ENCODE measurements at places on chromosomes 6 and 20.
A peak's percentile ranks its signal among the peaks of the same experiment; 100 is the strongest.

DNA sequence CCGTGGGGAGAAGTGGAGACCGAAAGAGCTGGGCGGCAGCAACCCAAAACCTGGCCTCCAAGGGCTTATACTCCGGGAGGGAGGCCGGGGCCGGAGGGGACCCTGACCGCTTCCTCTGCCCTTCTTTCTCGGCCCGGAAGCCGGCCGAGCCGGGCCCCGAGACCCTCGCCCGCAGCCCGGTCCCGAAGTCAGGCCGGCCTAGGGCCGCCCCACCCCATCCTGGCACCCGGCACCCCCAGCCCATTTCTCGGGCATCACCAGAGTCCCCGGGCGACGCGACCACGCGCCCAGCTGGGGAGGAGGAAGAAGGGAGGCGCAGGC, 572 bp upstream of the ZDHHC14 start:
- no peak for DNase-seq

GRCh38 chr6:52693773-52694172, 22.9 kb downstream of the TMEM14A start:
- no peak for DNase-seq

- DNase-seq = no peak
These were observed 14.9 kb downstream of the RCAN2 start for GRCh38 chr6:46476301-46476700.

- DNase-seq = no peak
These were observed 54.0 kb upstream of the FAM184A start for GRCh38 chr6:119132261-119132981.

GRCh38 chr6:71979911-71980310, 93.6 kb downstream of the RIMS1 start:
- peak; percentile 48 for DNase-seq

DNA sequence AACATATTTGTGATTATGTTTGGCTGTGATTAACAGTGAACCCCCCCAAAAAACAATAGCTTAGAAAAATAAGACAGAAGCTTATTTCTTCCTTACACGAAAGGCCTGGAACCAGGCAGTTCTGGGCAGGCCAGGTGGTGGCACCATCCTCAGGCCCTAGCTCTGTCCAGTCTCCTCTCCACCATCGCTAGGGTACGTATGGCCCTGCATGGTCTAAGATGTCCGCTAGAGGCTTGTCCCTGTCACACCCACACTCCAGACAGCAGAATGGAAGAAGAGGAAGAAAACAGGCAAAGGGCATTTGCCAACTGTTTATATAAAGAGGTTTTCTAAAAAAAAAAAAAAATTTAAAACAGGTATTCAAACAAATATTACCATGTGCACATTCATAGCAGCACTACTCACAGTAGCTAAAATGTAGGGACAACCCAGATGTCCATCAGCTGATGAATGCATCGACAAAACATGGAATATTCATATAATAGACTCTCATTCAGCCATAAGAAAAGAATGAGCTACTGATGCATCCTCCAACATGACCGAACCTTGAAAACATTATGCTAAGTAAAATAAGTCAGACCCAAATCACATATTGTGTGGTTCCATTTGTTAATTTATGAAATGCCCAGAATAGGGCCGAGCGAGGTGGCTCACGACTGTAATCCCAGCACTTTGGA, 6.7 kb downstream of the TGM3 start:
- DNase-seq = no peak

- DNase-seq = no peak
These were observed 175.8 kb downstream of the GMPR start for GRCh38 chr6:16414205-16414604.

DNA sequence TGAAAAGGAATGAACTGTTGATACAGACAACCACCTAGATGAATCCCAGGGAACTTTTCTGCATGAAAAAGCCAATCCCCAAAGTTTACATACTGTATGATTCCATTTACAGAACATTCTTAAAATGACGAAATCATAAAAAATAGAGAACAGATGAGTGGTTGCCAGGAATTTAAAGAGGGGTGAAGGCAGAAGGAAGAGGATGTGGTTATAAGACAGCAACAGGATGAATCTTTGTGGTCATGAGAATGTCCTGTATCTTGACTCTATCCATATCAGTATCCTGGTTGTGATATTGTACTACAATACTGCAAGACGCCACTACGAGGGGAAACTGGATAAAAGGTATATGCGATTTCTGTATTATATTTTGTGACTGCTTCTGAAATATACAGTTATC, 70.1 kb upstream of the EMILIN3 start:
- peak; percentile 61 for DNase-seq

DNA sequence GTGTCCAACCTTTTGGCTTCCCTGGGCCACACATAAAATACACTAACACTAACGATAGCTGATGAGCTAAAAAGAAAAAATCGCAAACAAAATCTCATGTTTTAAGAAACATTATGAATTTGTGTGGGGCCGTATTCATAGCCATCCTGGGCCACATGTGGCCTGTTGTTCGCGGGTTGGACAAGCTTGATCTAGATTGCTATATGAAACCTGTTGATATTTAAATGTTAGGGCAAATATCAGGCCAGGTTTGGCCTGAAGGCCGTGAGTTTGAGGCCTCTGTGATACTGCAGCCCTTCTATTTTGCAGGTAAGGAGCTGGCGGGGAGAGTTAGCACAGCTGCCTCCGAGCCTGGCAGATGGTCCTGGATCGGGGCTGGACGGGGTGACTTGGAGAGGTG, 99.0 kb downstream of the CEBPB start:
- DNase-seq = no peak

DNA sequence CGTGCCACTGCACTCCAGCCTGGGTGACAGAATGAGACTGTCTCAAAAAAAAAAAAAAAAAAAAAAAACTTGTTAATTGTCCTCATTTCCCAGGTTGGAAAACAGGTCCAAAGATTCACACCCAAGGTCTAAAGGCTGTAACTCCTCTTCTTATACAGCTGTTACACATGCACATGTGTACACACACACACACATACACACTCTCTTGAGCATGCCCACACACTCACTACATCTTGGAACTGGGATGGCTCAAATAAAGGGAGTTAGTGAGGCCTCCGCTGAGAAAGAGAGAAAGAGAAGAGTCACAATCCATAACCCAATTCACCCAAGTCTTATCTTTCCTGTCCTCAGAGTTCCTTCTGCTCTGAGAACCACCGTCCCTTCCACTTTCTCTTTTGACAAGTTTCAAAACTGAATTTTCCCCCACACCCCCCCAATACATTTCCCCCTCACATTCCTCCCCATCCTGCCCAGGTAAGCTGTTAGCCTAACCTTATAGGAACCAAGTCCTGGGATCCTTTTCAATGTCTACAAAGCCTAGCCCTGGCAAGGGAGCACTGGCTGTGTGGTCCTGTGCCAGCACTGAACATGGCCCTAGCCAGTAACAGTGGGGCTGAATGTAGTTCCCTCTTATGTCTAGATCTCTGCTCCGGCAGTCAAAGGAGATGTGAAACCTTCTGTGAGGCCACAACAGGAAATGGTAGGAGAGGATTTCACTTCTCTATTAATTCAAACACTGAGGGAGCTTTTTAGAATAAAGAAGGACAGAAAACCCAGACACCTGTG, 3.2 kb upstream of the HLA-DMB start:
- DNase-seq = no peak

- no peak for DNase-seq
These were observed 102.1 kb downstream of the MTFR2 start for GRCh38 chr6:136148051-136148450.

- DNase-seq = no peak
These were observed 39.4 kb downstream of the REPS1 start for GRCh38 chr6:138948546-138949179.

DNA sequence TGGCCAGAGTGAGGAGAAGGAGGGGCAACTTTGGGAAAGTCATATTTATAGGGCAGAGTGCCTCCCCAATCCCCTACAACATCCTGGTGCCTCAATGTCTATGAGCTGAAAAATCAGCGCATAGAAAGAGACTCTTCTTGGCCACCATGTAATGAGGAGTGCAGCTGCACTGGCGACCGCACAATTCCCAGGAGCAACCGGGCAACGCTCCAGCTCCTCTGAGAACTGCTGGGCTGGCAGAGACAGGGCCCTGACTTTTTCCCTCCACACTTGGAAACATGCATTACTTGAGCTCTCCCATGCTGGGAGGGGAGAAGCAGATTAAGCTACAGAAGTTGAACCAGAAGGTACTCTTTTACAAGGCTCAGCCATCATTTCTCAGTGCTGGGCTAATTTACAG, 31.4 kb upstream of the MARCKS start:
- no peak for DNase-seq

- no peak for DNase-seq
These were observed 115.5 kb downstream of the NFATC2 start for GRCh38 chr20:51426718-51427650.

GRCh38 chr6:39254999-39255535, 25.8 kb upstream of the KCNK5 start:
- DNase-seq = no peak

- DNase-seq = no peak
These were observed 151.6 kb upstream of the GMDS start for GRCh38 chr6:2396846-2397630.

DNA sequence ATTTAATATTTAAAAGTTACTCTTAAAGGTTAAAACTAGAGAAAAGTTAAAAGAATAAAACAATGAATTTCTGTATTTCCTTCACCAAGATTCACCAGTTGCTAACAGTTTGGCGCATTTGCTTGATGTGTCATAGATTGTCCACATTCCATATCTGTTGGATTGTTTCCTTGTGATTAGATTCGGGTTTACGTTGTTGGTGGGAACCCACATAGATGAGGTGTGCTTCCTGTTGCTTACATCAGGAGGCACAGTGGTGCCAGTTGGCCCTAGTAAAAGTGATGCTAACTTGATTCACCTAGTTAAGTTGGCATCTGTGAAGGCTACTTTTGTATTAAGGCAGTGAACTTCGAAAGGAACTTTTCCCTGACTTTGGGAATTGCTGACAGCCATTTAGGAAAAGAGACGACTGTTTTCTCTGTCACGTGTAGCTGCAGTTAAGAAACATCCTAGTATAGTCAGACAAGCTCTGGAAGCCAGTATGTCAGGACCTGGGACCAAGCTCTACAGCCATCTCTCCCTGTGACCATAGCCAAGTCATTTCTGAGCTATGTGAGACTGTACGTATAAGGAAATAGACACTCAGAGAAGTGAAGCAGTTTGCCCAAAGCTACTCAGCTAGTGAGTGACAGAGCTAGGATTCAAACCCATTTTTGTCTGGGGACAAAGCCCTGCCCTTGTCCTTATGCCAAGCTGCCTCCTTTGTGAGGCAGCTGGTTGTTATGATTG, 49.0 kb downstream of the PPARD start:
- peak; percentile 97 for DNase-seq

DNA sequence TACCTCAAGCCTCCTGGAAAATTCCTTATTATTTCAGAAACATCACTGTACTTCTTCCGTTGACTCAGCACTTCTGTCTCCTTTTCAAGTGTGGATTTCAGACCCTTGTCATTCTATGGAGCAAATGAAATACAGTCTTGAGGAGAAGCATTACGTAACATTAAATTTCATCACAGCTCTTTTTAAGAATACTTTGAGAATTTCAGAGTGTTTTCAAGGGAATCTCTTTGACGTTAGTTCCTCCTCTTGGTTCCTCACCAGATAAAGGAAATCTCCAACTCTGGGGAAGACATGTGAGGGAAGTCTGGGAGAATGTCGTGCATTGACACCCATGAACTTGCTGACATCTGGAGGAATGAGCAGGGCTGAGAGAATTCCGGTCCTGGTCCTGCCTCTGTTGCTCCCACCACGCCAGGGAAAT, 32.3 kb downstream of the UST start:
- DNase-seq = peak; percentile 16

GRCh38 chr20:33894798-33895197, 83.7 kb downstream of the CHMP4B start:
- peak; percentile 14 for DNase-seq

DNA sequence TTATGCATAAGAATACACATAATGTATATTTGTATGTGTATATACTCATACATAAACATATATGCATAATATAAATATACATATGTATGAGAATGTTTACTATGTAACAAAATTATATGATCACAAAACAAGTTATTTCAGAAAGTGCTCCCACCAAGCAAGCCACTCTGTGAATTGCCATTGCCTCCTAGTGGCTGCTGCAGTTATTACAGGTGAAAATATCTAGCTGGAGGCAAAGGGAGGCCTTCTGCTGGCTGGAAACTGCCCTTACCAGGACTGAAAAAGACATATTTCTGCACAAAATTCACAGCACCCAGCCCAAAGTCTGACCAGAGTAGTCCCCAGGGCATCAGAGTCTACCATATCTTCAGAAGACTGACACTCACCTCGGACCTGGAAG, 14.4 kb upstream of the ADAM33 start:
- DNase-seq = no peak

DNA sequence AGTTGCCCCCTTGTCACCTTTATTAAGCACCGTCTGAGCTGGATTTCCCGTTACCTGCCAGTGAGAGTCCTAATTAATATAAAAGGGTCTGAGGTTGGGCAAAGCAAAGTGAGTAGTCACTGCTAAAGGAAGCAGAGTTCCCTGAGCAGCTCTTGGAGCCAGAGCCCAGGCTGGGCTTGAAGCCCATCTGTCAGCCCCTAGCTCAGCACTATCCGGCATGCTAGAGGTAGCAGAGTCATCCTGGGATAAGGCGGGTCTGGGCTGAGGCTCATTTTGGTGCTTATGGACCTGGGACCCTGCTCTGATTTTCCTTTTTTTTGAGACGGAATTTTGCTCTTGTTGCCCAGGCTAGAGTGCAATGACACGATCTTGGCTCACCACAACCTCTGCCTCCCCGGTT, 46.2 kb downstream of the ADNP start:
- no peak for DNase-seq

- peak; percentile 57 for DNase-seq
These were observed 11.8 kb upstream of the SNRPC start for GRCh38 chr6:34745277-34746103.

- no peak for DNase-seq
These were observed 95.9 kb downstream of the CDKAL1 start for GRCh38 chr6:20630136-20630535.

GRCh38 chr6:165092881-165093595, 216.4 kb downstream of the C6orf118 start:
- no peak for DNase-seq

DNA sequence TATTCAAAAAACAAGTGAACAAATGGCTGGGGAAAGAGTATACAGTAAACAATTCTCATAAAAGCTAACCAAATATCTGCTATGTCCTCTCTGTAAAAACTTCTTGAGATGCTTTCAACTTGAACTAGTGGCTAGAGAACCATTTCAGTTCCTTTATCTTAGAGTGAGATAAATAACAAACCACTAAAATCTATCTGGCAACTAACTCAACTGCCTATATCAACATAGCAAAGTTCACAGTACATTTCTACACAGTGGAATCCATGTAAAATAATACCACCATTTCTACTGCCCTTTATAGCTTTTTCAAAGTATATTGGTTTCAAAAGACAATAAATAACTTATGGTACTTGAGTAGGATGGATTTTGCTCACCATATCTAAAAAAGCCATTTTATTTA, 95.1 kb downstream of the MMS22L start:
- no peak for DNase-seq

- DNase-seq = no peak
These were observed 36.2 kb upstream of the E2F3 start for GRCh38 chr6:20365456-20365855.

DNA sequence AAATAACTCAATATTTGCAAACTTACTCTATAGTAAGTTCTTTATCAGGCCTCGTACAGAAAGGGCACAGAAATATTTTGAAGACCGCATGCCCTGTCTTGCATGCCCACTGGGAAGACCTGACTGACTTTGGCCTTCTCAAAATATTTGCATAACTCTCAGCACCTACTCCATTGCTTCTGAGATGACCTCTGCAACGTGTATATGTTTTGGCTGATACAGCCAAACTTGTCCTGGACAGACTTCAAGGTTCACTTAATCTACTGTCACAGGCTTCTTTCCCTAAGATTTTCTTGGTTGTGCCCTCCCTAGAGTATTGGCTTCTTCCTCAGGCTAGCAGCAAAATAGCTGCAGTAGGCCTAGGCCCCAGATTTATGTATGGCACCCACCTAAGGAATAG, 21.5 kb upstream of the SERINC3 start:
- no peak for DNase-seq
